ENCODE measurements at places on chromosomes 1 and 21.

GRCh38 chr1:208432346-208432745 lies 188.2 kb upstream of the PLXNA2 start:
- no peak for DNase-seq

GRCh38 chr1:16195518-16195905 lies 16.9 kb downstream of the ARHGEF19 start:
- no peak for DNase-seq

GRCh38 chr21:39232861-39233291 lies 49.6 kb upstream of the PSMG1 start:
- no peak for DNase-seq

DNA sequence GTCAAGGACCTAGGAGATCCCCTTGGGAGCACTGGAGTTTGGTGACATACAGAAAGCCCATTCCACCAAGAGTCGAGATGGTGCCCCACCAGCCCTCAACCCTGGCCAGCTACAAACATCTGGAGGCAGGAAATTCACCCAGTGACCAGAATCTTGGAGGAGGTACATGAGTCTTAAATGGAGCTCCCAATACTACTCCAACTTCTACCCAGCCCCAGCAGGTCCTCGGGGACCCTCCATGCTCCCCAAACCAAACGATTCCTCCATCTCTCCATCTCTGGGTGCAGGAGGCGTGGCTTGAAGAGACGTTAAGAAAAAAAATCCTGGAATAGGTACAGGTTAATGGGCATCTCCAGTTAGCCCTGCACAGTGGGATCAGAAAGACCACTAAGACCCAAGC lies 5.5 kb upstream of the RASSF5 start:
- no peak for DNase-seq

DNA sequence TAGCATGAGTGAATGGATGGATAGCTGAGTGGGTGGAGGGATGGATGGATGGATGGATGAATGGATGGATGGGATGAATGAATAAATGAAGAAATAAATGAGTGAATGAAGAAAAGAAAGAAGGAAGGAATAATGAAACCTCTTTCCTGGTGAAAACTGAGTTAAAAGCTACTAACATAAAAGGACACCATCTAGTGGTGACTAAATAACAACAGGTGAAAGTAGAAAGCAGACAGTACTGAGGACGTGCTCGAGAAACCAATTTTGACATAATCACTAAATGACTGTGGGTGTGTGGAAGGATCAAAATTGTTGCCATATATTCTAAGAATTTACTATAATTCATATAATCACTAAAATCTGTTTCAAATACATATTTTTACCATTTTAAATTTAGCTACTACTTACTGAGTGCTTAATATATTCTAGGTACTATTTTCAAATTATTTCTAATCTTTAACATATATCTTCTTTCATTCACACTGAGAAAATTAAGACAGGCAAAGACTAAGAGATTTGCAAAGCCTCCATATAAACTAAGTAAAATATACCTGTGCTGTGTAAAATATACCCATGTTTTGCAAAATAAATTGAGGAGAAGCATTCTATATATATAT lies 522.9 kb downstream of the LRRIQ3 start:
- DNase-seq, result no peak

GRCh38 chr1:244272471-244273261 lies 179.0 kb downstream of the ADSS2 start:
- DNase-seq, result peak; percentile 79

DNA sequence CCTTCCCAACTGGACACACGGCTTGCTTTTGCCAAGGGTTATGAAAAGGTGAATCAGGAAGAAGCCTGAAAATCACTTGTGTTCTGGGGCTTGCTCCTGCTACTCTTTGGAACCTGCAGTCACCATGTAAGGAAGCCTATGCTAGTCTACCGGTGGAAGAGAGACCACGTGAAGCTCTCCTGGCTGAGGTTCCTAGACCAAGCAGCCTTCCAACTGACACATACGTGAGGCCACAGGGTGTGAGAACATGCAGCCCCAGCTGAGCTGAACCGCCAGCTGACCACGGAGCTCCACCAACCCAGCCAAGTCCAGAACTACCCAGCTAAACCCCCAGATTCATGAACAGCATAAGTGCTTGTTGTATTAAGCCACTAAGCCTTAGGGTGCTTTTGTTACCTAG lies 72.8 kb upstream of the KRTAP19-8 start:
- DNase-seq, result no peak

- peak; percentile 62 for DNase-seq
Observed at GRCh38 chr1:226635456-226635941, 86.9 kb downstream of the STUM start.

DNA sequence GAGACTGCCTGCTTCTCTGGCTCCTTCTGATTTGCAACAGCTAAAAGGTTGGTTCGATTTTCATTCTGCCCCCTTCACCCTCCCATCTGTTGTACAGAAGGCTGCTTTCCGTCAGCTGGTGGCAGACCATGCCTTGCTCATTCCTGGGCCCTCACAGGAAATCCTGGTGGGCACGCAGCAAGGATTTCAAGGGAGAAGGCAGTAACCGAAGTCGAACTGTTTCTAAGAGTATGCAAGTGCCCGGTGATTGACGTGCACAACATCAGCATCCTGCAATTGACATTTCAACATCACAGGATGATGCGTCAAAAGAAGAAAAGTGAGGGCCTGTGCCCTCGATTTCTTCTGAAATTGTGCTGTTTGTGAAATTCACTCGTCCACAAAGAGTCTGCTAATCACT lies 83.8 kb downstream of the PLPP3 start:
- DNase-seq, result no peak

GRCh38 chr1:191558379-191558778 lies 599.9 kb upstream of the RGS18 start:
- no peak for DNase-seq

GRCh38 chr1:233675446-233675845 lies 61.5 kb downstream of the KCNK1 start:
- DNase-seq, result no peak

GRCh38 chr1:36183309-36183856 lies 27.4 kb downstream of the MAP7D1 start:
- no peak for DNase-seq

DNA sequence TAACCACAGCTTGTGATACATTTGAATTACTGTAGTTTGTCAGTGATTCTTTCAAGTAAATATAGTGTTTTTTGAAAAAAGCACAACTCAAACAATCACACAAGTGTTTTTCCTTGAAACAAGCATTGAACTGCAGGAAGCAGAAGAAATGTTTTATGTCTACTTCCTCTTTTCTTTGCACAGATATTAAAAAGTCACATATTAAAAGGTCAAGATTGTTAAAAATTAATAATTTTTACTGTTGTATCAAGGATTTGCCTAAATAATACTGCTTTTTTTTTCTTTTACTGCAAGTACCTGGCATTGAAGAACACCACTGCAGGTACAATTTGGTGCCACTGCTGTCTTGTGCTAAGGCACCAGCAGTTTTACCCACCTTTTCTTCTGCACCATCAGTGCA lies 214.2 kb upstream of the C1orf105 start:
- DNase-seq, result no peak

DNA sequence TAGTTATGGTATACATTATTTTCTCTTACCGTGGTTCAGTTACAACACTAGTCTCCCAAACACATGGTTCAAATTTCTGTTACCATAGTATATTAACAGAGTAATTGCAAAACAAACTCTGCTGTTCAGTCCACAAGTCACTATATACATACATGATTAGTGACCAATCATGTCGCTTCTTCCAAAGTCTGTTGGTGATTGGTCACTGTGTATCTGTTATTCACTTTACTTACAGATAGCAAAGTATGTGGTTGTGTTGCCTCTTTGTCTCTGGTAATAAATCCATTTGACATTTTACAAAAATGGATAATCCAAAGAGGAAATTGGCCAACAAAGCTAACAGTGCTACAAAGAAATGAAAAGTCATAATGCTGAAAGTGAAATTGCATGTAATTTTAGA lies 107.2 kb downstream of the RABGAP1L start:
- DNase-seq, result no peak

GRCh38 chr1:11058026-11058425 lies 1.8 kb downstream of the SRM start:
- no peak for DNase-seq

GRCh38 chr1:50108497-50109059 lies at the start of gene ELAVL4:
ELAVL4 (plus strand) TSS chr1:50108920; CDS start chr1:50109190, 270 bp downstream.
- DNase-seq, result no peak

- no peak for DNase-seq
Observed at GRCh38 chr1:226548256-226549093, at the start of gene STUM. STUM (plus strand) TSS chr1:226548764; CDS start chr1:226548905, 141 bp downstream.

DNA sequence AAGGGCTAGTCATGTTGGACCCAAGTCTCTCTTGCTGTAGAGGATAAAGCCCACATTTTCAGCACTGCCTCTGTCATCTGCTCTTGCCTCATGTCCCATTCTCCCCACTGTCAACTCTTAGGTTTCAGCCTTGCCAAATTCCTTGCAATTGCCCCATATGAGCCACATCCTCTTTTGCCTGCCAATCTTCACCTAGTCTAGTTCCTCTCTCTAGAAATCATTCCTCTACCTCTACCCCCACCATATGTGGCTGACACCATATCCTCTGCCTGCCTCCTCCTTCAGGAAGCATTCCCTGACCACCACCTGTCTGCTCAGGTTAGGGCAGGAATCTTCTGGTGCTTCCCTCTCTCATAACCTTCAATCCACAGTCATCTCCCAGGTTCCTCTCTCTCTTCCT lies 38.2 kb downstream of the SLC9A1 start:
- no peak for DNase-seq

DNA sequence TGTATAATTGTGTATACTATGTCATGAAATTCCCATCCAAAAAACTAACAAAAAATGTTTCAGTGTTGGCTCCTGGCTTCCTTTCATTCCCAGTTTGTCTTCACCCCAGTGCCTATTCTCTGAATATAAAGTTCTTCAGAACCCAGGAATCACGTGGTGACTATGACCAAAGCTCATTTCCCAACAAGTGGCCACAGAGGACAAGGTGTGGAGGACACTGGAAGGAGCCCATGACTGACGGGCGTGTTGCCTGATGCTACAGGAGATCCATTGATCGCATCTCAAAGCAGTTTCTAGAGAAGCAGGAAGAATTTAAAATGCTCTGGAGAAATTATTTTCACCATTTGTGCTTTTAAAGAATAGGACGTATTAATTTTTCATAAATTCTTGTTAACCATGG lies 7.4 kb upstream of the GREM2 start:
- no peak for DNase-seq

- no peak for DNase-seq
Observed at GRCh38 chr1:205172729-205173366, 38.7 kb downstream of the DSTYK start.

DNA sequence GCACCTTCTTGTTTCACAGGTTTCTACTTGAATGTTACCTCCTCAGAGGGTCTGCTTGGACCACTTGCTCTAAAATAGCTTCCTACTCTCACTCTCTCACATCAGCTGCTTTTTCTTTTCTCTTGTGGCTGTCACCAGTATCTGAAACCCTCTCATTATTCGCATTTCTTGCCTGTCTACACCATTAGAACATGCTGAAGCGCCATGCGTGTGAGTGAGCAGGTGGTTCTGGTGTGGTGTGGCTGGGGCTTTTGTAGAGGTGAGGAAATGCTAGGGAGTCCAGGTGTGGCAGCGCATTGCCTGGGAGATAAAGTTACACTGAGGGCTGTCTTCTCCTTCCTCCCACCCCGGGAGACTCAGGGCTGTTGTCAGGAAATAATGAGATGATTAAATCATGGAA lies 4.1 kb downstream of the ZNF362 start:
- no peak for DNase-seq

DNA sequence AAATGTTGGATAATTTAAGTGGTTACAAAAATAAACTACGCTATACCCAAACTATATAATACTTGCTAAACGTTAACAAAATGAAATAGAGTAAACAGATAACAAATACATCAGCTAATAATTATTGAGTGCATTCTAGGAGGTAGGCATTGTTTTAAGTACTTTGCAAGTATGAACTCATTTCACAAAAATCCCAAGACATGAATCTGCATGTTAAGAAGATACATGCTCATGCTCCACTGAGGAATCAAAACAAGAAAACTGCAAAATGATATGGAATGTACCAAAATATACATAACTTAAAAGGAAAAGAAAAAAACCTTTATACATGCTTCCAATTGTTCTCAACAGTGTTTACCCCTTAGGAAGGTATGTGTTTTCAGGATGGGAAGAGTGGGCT lies 2.5 kb downstream of the FRRS1 start:
- no peak for DNase-seq

GRCh38 chr1:210272666-210273065 lies 40.1 kb downstream of the SERTAD4 start:
- DNase-seq, result no peak

DNA sequence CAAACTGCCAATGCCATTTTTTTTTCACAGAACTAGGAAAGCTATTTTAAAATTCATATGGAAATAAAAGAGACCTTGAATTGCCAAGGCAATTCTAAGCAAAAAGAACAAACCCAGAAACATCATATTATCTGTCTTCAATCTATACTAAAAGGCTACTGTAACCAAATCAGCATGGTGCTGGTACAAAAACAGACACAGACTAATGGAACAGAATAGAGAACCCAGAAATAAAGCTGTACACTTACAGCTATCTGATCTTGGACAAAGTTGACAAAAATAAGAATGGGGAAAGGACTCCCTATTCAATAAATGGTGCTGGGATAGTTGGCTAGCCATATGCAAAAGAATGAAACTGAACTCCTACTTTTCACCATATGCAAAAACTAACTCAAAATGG lies 50.5 kb downstream of the RGS4 start:
- DNase-seq, result no peak

DNA sequence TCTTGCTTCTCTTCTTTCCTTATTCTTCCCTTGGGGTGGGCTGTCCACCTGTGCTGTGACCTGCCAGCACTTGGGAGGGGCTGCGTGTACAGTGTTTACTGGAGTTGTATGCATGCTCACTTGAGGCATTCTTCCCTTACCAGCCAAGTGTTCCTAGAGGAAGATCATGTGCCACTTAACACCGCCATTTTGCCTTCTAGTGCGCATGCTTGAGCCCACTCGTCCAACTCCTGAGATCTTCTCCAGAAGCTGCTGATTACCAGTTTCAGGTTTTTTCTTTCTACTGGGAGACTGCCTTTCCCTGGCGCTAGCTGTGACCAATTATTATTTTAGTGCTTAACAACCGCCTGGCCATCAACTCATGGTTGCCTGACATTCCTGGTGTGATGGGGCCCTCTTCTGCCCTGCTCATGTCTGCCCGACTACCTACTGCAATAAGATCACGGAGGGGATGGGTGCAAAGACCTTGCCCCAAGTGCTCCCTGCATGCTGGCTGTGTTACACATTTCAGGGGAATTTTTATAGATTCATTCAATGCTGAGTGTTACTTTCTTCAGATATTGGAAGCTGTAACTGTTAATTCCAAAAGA lies 74.2 kb upstream of the B3GALT5 start:
- no peak for DNase-seq

DNA sequence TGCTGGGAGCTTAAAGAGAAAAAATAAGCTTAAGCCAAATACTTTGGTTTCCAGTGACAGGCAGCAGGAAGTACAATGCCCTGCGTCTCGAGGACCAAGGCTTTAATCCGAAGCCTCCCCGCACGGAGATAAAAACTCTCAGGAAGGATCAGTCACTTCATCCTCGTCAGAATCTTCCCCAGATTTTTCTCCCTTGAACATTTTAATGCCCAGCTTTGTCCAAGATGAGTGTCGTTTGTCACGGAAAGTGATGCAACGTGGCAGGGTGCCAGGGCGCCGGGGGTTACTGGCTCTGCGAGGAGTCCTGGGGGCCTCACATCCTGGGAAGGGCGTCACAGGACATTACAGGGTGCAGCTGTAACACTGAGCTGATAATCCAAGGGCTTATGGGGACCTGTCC lies 25.2 kb upstream of the PCBP3 start:
- DNase-seq, result no peak

Data from CD4-positive, alpha-beta T cell treated with Interleukin-2 at 100 ng/mL for 4 hours (primary cell).